ENCODE measurements at places on chromosomes 2 and 18.

GRCh38 chr2:134491771-134492441, 226.9 kb downstream of the TMEM163 start:
- DNase-seq = no peak

GRCh38 chr2:112155331-112156151, 17.4 kb downstream of the FBLN7 start:
- DNase-seq = no peak

GRCh38 chr2:66561645-66562303, 126.8 kb downstream of the MEIS1 start:
- DNase-seq = no peak

DNA sequence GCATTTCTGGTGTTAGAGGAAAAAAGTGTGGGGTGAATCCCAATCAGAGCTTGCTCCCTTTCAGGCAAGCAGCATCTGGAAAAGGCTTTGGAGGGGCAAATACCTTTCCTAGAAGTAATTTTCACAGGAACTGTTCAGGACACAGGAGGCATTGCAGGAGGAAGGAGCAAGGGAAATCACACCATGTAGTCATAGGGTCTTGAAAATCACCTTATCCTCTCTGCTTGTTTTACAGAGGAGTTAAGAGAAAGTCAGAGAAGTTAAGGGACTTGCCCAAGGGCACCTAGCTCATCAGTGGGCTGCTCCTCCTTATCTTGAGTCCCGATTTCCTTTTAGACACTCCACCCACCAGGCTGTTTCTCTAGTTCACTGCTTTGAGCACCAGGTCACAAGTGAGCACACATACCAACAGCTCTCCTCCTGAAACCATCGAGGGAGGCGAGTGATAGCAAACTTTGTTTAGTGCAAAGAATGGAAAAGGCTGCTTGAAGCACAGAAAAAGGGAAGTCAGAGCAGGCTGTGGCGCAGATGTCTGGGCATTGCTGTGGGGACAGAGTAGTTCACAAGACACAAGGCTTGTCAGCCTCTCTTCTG, 89.2 kb upstream of the CXCR4 start:
- DNase-seq = no peak

GRCh38 chr18:9604348-9604747, 10.0 kb downstream of the PPP4R1 start:
- DNase-seq = no peak

- no peak for DNase-seq
Observed at GRCh38 chr2:80687524-80687923, 383.0 kb upstream of the LRRTM1 start.

- DNase-seq = no peak
Observed at GRCh38 chr2:134283661-134284060, 29.8 kb downstream of the MGAT5 start.

GRCh38 chr2:126837966-126838715, 60.5 kb upstream of the TEX51 start:
- no peak for DNase-seq

DNA sequence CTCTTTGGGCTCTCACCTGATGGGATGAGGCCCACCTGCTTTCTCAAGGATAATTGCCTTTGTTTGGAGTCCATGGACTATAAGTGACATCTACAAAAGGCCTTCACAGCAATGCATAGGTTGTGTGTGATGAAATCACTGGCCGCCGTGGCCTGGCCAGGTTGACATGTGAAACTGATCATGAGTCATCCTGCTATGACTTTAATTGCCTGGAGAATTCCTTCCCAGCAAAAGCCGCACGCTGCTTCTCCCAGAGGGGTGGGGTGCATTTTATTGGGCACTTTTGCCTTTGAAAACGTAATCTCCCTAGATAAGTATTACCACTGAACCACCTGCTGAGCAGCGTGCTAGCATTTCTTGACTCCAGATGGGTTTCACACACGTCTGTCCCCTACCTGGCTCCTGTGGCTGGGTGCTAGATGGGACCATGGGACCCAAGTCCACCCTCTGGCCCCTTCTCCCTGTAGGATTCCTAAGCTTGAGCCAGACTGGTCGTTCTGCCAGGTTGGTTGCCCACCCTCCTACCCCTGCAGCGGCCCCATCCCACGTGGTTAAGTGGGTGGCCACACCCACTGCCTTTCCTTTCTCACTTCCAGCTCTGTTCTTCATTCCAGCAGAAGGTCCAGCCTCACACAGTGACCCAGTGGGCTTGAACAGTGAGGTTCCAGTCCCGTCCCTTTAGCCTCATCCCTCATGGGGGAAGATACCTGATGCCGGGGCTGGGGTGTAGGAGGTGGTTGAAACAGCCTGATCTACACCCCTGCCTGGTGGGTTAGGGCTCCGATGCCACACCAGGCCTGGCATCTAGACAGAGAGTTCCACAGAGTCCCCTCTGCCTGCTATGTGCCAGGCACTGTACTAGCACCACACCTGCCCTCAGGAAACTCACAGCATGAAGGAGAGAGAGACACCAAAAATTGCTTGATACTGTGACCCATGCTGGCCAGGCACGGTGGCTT, 89.6 kb downstream of the GBX2 start:
- DNase-seq = no peak

- no peak for DNase-seq
Observed at GRCh38 chr2:76128622-76129021, 417.9 kb upstream of the GCFC2 start.

- DNase-seq = no peak
Observed at GRCh38 chr2:25707927-25708590, 34.7 kb upstream of the DTNB start.

GRCh38 chr2:218387369-218388194, 5.5 kb downstream of the SLC11A1 start:
- peak; percentile 40 for DNase-seq

GRCh38 chr2:9378433-9379390, 44.6 kb downstream of the ITGB1BP1 start:
- peak; percentile 89 for DNase-seq

- no peak for DNase-seq
Observed at GRCh38 chr2:43004879-43005244, 212.5 kb upstream of the HAAO start.

- DNase-seq = no peak
Observed at GRCh38 chr2:241818229-241818942, 9.4 kb downstream of the NEU4 start.

GRCh38 chr2:54423213-54423612, 32.9 kb upstream of the SPTBN1 start:
- DNase-seq = no peak

- no peak for DNase-seq
Observed at GRCh38 chr2:205607146-205607545, 75.2 kb upstream of the NRP2 start.

DNA sequence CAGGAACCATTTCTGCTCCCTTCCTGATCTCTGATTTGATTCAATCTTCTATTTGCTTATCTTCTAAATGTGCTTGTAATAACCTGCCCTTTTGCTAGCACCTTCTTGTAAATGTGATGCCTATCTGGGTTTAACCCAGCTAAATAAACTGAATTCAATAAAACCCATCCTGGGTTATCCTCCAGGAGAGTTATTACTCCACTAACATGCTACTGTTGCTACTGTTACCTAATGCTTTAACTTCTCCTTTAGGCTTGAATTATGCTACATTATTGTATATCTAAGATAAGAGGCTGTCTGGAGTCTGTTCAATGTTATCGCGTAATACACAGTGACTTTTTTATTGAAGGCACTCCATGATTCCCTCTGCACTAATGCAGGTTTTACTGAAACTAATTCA, 206.5 kb upstream of the CTAGE1 start:
- no peak for DNase-seq

DNA sequence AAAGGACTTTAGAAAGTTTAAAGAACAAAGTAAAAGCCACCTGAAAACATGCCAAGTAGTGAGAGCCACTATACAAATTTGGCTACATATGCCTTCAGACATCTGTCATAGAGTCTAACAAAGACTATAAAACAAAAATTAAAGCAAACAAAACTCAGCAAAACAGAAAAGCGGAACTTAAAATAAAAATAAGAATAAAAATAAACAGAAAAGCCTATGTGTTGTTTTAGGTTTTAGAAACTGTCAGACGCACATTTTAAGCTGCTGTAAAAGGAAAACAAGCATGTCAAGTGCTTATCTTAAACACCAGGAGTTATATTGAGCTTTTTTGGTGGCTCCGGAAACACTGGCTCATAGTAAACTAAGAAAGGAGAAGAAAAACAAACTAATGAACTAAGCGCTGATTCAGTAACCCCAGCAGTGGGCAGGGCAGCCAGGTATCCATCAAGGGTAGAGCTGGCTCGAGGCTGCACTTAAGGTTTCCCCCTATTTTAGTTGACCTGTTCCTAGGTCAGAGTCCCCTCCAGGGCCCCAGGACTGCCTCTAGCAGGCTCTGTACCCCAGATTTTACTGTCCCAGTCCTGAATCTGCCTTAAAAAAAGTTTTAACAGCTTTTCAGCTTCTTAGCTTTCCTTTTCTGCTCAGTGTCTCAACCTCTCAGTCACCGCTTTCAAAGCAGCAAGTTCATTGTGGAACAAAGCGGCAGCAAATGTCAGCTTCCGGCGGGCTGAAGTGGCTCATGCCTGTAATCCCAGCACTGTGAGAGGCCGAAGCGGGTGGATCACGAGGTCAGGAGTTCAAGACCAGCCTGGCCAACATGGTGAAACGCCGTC, 15.4 kb upstream of the RMC1 start:
- no peak for DNase-seq

DNA sequence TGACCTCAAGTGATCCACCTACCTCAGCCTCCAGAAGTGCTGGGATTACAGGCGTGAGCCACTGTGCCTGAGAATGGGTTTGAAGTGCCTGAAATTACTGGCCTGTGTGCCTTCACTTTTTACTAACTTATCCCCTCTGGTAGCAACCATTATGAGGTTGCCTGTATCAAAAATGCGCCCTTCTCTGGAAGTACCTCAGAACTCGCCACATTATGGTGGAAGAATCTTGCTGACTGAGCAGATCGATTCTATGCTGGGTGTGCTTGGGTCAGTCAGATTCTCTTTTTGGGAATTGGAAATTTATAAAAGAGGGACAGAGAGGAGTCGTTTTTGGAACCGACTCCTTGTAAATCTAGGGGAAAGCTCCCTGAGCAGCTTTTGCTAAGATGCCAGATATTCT, 8.2 kb downstream of the LHCGR start:
- no peak for DNase-seq

GRCh38 chr2:127984551-127984950, 43.3 kb downstream of the SAP130 start:
- DNase-seq = no peak

- DNase-seq = no peak
Observed at GRCh38 chr18:78807668-78808067, 171.9 kb upstream of the SALL3 start.

- DNase-seq = no peak
Observed at GRCh38 chr18:59270689-59271257, 2.5 kb downstream of the RAX start.

DNA sequence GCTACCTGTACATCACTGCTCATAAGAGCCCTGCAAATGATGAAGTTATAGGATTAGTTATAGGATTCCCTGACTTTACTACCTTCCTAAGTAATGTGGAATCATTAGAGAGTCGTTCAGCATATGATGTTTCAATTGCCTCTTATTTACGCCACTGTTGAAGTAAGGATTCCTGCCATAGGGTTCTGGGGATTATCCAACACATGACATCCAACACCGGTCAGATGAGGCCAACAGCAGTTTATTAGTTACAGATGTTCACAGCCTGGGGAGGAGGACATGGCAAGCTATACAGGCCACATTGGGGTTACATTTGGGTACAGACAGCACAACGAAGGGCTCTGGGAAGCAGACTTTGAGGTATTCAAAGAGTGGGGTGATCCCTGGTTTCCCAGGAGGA, 134.1 kb upstream of the MC4R start:
- peak; percentile 47 for DNase-seq

GRCh38 chr2:37856101-37856751, 68.9 kb upstream of the RMDN2 start:
- DNase-seq = no peak

DNA sequence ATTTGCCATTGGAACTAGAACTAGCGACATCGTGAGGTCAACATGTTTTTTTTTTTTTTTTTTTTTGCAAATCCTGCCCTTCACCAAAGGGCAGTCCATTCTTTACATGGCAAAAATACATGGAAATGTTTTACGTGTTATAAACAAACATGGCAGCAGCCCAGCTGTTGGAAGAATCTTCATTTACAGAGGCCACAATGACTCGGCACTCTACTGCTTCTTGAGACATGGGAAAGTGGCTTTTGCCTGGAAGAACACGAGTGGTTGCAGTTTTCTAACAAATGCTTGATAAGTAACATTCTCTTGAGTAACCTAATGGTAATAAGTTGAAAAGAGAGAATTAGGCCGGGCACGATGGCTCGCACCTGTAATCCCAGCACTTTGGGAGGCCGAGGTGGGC, 22.8 kb upstream of the POLR1B start:
- no peak for DNase-seq

- DNase-seq = no peak
Observed at GRCh38 chr2:215695861-215696260, 260.0 kb upstream of the FN1 start.

DNA sequence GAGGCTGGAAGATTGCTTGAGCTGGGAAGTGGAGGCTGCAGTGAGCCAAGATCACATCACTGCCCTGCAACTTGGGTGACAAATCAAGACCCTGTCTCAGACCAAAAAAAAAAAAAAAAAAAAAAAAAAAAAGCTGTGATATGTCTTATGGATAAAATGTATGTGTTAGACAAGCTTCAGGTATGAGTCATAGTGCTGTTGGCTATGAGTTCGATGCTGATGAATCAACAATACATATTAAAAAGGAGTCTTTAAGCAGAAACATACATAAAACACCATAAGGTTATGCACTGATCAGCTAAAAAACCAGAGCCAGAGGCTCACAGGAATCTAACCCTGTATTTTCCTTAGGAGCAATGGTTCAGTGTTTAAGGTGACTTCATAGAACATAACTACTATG, 332.3 kb downstream of the NCKAP5 start:
- no peak for DNase-seq

DNA sequence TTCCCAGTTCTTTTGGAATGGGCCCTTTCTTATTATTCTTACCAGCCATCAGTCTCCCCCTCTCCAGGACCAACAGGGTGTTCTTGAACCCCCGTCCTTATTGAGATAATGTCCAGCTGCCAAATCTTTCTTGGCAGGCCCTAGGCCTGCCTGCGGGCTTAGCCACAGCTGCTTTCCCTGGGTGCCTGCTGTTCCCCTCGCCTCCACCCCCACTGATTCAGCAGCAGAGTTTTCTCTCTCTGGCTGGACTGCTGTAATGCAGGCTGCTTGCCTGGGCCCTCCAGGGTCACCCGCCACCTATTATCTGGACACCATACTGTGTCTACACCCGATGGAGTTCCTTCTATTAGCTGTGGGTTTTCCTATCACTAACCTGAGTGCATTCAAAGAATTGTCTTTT, 395.4 kb upstream of the ATP5MC3 start:
- no peak for DNase-seq

- no peak for DNase-seq
Observed at GRCh38 chr2:144705328-144706245, 185.7 kb upstream of the ZEB2 start.

- no peak for DNase-seq
Observed at GRCh38 chr2:16767789-16768476, 102.3 kb upstream of the CYRIA start.

All from NCI-H446 (cell line).